ENCODE measurements at places on chromosomes 5 and 9.

GRCh38 chr9:96877269-96877668, 23.0 kb upstream of the ZNF782 start:
- DNase-seq: no peak

- no peak for DNase-seq
Measured at GRCh38 chr5:99879791-99880511, 655.2 kb upstream of the FAM174A start.

- DNase-seq: no peak
Measured at GRCh38 chr5:152309926-152310450, 95.1 kb downstream of the NMUR2 start.

- DNase-seq: no peak
Measured at GRCh38 chr9:16884952-16885513, 14.6 kb upstream of the BNC2 start.

DNA sequence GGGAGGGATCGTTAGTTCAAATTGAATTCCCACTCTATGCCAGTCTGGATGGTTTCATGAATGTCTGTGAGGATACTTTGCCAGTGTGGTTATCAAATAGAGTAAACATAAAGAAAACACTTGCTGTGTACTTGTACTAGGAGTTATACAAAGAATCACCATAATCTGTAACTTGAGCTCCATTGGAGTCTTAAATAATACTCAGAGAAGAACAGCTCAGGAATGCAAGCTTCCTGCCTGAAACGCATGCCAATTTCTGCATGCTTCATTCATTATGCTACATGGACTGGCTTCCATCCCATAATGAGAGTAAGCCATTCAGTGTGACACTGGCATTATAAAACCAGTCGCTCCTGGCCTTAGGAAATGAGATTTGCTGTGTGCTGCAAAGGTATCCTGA, 351.4 kb downstream of the SEMA5A start:
- DNase-seq: no peak

GRCh38 chr5:151083081-151083676, 2.3 kb upstream of the TNIP1 start:
- peak; percentile 81 for DNase-seq

- no peak for DNase-seq
Measured at GRCh38 chr5:59361454-59361853, 532.1 kb downstream of the PDE4D start.

GRCh38 chr9:81741103-81741502, 51.8 kb upstream of the TLE1 start:
- no peak for DNase-seq

DNA sequence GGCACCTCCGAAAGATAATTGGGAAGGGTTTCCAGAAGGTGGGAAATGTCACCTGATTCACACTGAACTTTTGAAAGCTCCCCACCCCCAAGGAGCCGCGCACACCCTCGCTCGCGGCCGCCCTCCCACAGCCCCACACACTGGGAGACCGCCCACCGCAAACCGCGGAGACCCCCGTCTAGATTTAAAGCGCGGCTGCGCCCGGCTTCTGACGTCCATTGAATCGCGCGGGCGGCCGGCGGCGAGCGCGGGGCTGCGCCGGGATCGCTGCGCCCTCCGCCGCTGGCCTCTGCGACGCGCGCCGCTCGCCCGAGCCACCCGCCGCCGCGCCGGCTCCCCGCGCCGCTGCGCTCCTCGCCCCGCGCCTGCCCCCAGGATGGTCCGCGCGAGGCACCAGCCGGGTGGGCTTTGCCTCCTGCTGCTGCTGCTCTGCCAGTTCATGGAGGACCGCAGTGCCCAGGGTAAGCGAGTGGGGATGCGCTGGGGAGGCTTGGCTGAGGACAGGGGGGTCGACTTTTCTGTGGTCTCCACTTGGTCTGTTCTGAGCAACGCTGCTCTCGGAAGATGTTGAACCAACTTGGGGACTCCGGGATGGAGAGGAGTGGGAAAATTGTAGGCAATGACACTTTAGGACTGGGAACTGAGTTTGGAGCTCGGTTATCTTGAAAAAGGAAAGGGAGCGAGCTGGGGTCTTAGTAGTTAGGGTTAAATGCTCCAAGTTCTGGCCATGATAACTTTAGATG, at the start of gene FST:
FST (plus strand) TSS at position 214 of the 743 bp plus-strand sequence; CDS start at position 377, 163 bp downstream.
- no peak for DNase-seq

GRCh38 chr5:109387408-109387974, 22.3 kb downstream of the PJA2 start:
- DNase-seq: no peak

DNA sequence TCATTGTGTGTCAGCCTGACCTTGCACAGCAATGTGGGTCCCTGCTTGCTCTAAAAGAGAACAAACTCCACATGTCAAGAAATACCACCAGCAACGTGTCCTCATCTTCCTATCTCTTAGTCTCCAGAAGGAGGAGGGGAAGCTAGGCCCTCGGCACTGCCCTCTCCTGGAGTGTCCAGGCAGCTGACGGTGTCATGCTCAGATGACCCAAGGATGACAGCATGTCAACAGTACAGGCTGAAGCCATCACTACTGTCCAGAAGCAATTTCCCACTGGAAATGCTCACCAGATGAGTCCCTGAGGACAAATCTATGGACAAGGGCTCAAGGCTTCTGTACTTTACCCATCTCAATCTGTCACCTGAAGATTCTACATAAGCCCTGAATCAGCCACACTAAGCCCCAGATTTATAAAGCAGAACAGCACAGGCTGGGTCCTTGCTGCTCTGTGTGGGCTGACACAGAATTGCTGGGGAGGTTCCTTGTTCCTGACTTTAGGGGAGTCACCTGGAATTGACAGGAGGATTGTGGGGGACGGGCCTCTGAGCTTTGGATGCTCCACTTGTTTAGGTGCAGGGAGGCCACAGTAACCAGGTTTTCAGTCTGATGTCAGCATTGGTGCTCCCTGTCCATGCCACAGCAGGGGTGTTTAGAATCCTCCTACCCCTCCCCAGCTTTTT, 210.2 kb downstream of the DAB2IP start:
- no peak for DNase-seq

GRCh38 chr5:129541648-129542251, 81.7 kb downstream of the ADAMTS19 start:
- DNase-seq: no peak

- DNase-seq: no peak
Measured at GRCh38 chr5:55333811-55334210, 26.0 kb downstream of the MTREX start.

GRCh38 chr9:87562530-87563170, 65.0 kb downstream of the DAPK1 start:
- DNase-seq: no peak

DNA sequence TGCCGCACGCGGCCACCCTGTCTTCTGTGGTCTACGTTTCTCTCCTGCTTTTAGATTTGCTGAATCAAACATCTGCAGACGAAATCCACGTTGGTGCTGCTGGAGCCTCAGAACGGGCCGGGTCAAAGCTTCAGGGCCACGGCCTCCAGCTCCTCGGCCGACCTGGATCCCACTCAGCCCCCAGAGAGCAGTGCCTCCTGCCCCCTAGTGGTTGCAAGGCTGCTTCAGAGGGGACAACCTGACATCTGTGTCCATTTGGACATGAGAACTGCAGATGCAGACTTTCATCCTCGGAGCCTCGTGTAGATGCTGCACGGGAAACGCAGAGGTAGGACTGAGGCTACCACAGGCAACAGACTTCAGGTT, 23.0 kb upstream of the SLC6A3 start:
- DNase-seq: no peak

- DNase-seq: no peak
Measured at GRCh38 chr5:34452170-34452828, 203.8 kb upstream of the RAI14 start.

- DNase-seq: no peak
Measured at GRCh38 chr5:119054101-119054500, 16.8 kb upstream of the DMXL1 start.

DNA sequence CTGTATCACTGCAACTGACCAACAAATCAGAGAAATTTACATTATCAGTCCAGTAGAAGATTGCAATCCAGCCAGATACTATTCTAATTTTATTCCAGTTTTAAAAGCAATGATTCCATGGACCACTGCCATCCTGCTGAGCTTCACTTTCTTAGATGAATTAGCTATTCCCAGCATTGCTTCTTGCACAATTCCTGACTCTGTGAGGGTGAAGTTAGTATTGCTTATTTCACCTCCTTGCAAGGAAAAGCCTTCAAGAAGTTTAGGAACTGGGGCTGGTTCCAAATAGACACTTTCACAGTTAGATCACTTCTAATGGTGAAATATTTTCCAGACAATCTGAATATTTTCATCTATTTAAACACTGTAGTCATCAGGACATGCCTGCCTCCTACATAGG, 338.6 kb upstream of the TNC start:
- DNase-seq: no peak

- DNase-seq: no peak
Measured at GRCh38 chr9:104810421-104811339, 46.8 kb downstream of the NIPSNAP3B start.

DNA sequence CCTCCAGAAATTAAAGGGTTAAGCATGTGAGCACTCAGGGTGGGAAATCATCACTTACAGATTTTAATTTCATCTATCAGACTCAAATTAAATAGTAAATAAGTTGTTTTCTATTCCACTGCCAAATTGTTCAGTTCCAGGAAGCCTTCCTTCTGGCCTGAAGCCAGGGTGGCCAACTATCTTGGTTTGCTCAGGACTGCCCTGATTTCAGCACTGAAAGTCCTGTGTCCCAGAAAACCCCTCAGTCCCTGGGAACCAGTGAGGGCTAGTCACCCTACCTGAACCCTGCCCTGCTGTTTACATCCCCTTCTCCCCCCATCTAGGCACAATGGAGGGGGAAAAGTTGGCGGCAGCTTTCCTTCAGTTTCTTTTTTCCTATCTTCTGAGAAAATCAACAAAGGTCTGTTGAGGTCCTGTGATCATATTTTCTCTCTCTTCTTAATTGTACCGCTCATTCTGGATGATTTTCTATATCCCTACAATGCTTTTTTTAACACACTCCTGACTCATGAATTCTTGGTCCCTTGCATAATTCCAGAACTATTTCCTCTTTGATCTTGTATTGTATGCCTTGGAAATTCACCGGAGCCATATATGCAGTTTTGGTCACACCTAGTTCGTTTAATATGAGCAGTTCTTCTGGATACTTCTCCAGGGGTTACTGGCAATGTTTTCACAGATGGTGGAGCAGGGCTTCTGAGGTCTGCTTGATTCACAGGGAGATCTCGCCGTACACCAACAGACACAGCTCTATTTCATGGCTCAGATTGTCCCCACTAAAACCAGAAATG, 103.8 kb downstream of the MAP1B start:
- DNase-seq: no peak

DNA sequence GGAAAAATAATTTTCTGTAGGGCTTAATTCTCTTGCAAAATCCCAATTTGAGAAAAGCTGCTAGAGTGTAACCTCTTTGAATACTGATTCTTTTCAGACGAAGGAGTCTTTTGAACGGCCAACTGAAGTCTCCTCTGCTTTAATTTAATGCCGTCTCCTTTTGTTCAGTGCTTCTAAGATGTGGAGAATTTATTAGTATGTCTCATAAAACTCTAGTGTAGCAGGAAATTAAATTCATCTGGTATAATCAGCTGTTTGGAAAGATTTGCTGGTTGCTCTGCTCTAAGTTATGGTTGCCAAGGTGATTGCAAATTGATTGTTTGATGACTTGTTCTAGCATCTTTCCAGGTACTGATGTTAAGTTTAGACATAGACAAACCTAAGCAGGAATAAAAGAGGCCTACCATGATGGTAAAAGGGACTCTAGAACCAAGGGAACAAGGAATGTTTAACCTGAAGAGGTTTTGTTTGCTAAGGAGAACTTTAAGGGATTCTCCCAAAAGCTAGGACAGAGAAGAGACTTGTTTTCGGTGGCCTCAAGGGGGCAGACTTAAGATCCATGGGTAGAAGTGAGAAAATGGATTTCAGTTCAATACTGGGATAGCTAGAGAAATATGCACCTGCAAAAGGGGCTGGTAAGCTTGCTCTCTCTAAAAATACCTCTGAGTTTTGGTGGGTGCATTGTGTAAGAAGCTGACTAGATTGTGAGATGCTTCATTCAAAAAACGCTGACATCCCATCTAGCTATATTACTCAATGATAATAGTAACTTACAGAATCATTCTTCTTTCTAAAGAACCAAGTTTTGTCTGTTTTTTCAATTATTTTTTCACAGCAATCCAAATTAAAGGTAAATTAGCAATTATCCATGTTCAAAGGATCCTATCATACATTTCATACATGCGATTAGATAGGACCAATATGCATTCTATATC, 5.7 kb upstream of the ADRB2 start:
- no peak for DNase-seq

- no peak for DNase-seq
Measured at GRCh38 chr5:54553659-54554207, 36.2 kb downstream of the SNX18 start.

- no peak for DNase-seq
Measured at GRCh38 chr5:79893485-79893884, 97.6 kb downstream of the MTX3 start.

GRCh38 chr5:14937254-14937653, 65.7 kb upstream of the ANKH start:
- DNase-seq: no peak

GRCh38 chr9:110444911-110445310, 107.2 kb upstream of the TXNDC8 start:
- DNase-seq: no peak

- no peak for DNase-seq
Measured at GRCh38 chr9:121955649-121956048, 137.5 kb downstream of the TTLL11 start.

- DNase-seq: no peak
Measured at GRCh38 chr9:37105234-37105633, 15.1 kb upstream of the ZCCHC7 start.

DNA sequence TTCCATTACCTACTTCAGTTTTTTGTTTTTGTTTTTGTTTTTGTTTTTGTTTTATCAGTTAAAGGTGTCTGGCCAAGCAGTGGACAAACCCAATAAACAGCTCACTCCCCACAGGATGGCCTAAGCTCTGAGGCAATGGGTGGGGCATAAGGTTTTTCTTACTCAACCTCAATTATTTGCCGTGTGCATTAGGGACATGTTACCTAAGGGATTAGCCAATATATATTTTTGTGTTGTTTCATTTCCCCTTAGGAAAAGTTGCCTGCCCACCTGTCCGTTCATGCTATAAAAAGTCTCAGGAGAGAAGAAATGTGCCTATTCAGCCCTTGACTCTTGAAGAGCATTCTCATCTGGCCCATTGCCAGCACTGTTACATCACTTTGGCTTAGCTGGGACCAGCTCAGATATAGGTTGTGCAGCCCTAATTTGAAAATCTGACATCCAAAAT, 7.3 kb downstream of the SH3RF2 start:
- DNase-seq: no peak

- DNase-seq: no peak
Measured at GRCh38 chr5:64775291-64775690, 6.6 kb downstream of the CWC27 start.

- DNase-seq: no peak
Measured at GRCh38 chr5:156450778-156451177, 123.8 kb downstream of the SGCD start.

DNA sequence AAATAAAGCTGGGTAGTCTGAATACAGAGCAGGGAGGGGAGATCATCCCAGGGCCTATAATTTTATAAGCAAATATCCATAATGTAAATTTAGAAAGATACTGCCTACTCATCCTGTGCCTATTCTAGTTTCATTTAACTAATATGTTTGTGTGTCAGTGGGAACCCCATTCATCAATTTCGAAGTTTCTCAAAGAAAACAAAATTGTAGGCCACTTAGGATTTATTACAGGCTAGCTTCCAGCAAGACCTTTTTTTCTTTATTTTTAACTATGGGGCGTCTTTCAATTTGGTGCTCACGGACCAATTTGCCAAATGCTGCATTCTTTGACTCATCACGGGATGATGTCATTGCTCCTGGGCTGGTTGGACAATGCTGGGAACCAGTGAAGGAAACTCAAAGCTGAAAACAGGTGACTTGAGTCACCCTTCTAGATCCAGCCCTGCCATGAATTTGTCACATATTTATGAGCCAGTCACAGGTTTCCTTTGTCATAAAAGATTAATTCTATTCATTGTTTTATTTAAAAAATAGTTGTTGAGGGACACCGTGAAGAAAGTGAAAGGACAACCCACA, 13.4 kb downstream of the PCSK5 start:
- DNase-seq: no peak
